ENCODE measurements at places on chromosomes 1 and 21.

DNA sequence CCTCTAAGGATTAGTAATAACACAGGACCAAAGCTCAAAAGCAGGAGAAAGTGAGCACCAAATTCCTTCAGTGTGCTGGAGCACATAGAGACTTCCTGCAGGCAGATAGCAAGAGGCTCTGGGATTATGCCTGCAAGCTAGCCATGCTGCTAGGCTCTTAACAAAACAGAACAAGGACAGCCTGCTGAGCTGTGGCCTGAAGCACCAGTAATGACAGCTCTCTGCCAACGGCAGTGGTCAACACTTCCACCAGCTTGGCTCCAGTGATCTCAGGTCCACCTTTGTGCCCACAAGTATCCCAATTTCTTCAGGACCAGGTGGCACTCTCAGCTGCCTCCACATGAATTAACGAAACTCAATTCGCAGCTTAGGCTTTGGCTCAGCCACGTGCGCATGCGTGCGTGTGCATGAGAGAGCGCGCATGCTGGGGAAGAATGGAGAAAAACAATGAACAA, 64.2 kb downstream of the SLC45A1 start:
- no peak for DNase-seq

DNA sequence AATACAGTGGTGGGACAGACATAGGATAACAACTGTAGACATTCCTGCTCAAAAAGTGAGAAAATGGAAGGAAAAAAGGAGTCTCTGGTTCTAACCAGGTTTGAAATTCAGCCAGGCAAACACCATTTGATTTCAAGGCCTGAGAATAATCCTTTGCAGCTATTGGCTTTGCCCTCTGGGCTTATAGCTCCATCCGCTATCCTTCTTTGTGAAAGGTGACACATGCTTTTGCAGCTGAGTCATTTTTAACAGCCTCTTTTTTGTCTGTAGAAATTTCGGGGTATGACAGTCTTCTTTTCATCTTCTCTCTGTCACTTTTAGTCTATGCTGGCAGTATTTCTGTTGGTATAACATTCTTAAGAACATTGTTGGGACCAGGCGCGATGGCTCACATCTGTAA, 16.2 kb downstream of the SDHC start:
- DNase-seq, result no peak

GRCh38 chr1:157033357-157033876, 12.1 kb downstream of the ARHGEF11 start:
- no peak for DNase-seq

DNA sequence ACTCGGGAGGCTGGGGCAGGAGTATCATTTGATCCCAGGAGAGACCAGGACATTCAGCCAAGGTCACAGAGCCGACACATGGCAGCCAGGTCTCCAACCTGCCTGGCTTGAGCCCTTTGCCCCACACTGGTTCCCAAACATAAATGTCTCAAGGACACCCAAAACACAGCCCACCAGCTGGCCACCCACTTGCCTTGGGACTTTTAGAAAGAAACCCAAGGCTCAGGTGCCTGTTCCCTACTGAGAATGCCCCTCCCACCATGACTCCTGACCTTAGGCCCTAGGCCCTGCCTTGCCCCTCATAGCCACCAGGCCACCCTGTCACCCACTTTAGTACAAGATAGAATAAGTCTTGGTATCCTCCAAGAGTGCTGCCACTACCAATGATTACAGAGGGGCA, 41.9 kb upstream of the LRP8 start:
- no peak for DNase-seq

- DNase-seq, result no peak
These were observed 120.6 kb downstream of the FASLG start for GRCh38 chr1:172779491-172779890.

DNA sequence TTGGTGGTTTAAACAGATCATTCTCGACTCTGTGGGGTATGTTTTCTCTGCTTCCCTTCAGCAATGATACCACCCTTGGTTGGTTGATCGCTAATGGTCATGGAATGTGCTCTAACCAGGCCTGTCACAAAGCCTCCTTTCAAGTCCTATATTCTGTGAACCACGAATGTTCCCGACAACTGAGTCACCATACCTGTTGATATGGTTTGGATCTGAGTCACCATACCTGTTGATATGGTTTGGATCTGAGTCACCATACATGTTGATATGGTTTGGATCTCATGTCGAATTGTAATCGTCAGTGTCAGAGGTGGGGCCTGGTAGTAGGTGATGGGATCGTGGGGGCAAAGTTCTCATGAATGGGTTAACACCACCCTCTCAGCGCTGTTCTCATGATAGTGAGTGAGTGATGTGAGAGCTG, 10.2 kb upstream of the CAMK2N1 start:
- no peak for DNase-seq

GRCh38 chr1:40745176-40745575, 38.4 kb upstream of the KCNQ4 start:
- no peak for DNase-seq

DNA sequence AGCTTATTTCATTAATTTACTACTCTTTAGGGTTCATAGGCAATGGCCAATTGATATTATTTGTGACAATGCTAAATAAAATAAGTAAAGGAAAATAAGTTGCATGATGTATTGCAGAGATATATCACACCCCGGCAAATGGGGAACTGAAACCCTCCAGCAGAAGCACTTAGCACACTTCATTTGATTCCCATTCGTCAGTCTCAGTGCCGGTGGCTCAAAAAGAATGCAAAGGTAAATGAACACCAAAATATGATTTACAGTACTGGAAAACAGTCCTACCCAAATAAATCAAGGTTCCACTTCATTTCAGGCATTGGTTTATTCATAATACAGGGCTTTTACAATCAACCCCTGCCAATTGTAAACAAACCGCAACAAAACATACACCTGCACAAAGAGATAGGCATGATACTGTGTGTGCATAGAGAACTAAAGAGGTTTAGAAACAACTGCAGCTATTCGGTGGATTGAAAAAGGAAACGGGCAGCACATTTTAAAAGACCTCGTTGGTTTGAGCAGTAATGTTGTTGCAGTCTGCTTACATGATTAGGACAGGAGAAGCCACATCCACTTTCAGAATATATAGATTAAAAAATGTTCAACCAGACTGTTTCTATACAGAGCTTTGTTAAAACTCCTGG, 1019.2 kb downstream of the TTLL7 start:
- no peak for DNase-seq

GRCh38 chr1:46401964-46402626, 8.0 kb downstream of the FAAH start:
- DNase-seq, result no peak

- DNase-seq, result no peak
These were observed 7.8 kb upstream of the MUTYH start for GRCh38 chr1:45348020-45348419.

- DNase-seq, result no peak
These were observed 12.4 kb downstream of the CDC14A start for GRCh38 chr1:100364697-100365096.

DNA sequence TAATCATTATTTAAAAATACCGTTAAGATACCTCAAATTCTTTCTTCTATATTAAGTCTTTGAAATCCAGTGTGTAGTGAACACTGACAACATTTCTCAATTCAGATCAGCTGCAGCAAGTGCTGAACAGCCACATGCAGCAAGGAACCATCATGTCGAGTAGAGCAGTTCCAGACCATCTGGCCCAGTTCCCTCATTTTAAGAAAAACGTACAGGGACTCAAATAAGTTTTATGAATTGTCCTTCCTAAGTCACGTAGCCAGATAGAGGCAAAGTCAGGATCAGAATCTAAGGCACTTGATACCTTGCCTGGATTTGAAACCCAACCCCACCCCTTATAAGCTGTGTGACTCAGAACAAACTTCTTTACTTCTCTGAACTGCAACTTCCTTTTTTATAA, 132.4 kb downstream of the PROX1 start:
- no peak for DNase-seq

DNA sequence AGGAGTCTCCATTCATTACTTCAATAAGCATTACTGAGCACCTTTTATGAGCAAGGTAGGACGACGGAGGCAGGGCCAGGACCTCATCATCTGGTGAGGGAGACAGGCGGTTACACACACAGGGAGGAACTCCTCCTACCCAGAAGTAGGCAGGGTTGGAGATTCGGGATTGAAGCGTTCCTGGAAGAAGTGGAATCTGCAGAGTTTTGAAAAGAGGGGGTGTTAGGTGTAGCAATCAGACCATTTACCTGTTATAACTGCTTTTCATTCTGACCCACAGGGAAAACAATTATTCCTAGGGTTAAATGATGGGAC, 392.4 kb downstream of the DISC1 start:
- DNase-seq, result no peak

DNA sequence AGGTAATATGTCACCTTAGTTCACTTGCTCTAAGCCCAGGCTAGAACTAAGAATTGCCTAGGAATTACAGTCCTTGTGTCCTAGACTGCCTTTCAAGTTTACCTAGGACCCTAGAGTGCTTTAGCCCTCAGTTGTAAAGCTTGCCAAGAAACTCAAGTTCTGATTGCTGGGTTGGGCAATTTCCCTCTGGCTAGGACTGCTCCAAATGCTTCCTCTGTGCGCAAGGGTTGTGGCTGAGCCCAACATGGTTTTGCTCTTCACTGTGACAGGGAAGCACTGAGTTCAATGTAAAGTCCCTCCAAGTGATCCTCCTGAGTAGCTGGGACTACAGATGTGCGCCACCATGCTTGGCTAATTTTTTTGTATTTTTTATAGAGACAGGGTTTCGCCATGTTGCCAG, 102.3 kb upstream of the NEK7 start:
- no peak for DNase-seq

- DNase-seq, result no peak
These were observed 613.3 kb downstream of the PLPP3 start for GRCh38 chr1:55965981-55966461.

DNA sequence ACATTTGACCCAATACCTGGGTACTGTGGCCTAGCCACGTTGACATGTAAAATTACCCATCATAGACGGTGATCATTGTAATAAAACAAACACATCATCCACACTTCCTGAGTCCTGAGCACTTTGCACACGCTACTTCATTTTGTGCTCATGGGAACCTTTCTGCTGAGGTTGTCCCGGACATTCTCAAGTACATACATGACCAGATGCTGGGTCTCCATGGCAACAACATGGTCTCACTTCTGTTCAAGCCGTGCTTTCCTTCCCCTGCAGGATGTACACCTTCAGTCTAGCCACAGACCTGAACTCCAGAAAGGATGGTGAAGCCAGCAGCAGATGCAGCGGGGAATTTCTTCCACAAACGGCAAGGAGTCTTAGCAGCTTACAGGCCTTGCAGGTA, 22.7 kb downstream of the UBASH3A start:
- no peak for DNase-seq

- no peak for DNase-seq
These were observed 704 bp downstream of the S100A16 start for GRCh38 chr1:153612111-153612754.

GRCh38 chr1:159977364-159978106, 23.5 kb upstream of the SLAMF9 start:
- DNase-seq, result no peak

DNA sequence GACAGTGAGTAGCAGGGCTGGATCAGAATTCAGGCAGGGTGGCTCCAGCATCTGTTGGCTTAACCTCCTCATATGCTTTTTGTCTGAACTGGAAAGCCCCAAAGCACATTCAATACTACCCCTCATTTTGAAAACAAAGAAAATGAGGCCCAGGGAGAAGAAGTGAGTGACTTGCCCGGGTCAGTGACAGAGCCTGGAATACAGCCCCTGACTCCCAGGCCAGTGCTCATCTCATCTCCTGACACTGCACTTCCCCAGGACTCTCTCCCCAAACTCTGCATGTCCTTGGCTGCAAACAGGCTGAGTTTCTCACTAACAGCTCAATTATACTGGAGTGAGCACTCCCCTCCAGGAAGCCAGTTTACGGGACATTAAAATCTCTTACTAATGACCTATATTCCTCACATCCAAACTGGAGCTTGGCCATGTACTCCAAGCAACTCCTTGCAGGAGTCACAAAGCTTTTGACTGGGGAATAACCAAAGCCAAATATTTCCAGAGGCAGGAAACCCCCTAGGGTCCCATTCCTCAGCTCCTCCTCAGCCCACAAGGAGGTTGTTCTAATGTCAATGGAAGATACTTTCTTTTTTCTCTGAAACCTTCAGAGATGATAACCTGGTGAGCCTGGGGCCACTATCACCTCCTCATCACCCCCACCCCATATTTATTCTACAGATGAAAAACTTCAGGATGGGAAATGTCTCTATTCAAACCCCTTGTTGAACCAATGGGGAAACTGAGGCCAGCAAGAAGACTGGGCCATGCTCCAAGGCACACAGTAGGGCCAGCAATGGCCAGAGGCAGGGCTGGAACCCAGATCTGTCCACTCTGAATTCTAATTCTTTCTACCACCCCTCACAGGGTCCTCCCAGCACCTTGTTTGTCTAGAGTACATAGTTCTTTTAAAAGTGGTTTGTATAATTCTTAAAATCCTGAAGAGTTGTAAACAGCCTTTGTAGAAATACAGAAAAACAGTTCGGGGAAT, 127.0 kb downstream of the PLPP3 start:
- DNase-seq, result no peak
